ENCODE measurements at places on chromosomes 5 and 9.

DNA sequence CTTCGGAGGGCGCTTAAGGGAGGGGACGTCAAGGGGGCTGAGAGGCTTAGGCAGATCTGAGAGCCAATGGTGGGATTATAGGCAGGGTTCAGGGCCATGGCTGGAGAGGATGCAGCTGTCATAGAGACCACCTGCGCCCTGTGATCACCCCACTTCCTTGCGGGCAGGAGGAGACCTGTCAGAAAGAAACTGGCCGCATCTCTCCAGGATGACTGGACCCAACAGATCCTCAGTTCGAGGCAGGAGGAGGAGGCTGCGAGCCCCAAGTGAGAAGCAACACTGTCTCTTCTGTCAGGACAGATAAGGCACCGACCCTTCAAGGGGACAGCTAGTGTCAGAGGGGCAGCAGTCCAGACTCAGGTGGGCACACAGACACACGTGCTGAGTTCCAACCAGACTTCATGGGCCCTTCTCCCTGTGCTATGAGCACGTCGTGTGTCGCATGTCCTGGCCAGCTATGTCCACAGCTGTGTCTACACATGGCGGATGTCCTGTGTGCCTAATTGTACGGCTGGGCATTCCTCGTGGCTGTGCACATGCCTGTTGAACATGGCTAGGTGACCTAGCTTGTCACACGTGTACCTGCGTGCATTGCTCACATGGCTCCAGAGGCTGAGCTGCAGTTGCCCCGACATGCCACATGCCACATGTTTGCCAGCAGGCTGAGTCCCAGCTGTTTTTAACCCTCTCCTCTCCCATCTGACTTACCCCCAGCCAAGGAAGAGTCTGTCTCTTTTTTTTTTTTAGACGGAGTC, 583 bp upstream of the AQP3 start:
- DNase-seq, result no peak

DNA sequence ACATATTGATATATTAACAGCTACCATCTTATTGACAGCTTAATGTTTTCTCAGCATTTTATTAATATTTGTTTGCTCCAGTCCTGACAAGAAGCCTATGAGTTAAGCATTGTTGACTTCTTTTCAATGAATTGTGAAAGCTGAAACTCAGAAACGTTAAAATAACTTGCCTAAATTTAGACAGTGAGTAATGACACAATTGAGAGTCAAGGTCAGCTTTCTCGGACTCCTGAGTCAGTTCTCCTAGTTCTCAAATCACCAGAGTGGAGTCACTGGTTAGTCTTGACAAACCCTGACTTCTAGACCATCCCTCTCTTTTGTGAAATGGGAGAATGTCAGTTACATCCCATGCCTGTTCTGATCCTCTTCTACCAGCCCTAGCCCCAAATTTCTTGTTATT, 222.7 kb upstream of the ACO1 start:
- DNase-seq, result no peak

DNA sequence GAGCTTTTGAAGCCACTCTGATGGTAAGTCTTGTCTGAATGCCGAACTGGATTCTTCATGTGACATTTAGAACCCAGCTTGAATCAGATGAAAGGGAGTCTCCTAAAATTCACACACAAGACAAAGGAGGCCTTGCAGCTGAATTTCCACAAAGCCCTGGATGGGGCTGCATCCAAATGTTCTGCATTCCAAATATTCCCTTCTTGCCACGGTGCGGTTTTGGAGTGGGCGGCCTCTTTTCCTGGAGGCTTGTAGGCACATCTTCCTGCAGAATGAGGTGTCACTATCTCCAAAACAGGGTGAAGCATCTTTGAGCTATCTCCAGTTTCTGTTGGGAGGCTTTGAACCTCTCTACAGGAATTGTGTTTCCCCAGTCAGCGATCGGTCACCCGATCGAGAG, 342.7 kb downstream of the ARHGEF28 start:
- no peak for DNase-seq

DNA sequence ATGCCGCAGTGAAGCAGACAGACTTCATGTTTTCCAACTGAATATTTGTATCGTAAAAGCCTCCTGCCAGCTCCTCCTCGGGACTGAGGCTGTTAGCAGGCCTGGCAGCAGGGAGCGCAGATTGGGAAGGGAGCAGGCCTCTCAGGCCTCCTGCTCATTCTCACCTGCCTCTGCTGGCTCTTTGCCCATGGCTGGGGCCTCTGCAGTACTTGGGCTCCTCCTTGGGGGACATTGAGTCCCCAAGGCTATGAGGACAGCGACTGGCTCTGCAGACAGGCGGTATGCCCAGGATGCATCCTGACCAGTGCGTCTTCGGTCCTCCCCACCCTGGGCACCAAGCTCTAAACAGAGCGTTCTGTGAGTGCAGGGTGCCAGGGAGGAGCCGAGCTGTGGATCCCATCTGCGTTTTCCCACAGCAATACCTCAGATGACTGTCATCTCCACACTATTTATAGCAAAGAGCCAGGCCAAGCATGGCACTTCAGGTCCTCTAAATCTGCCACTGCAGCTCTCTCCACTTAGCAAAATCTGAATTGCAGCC, 38.7 kb downstream of the TSTD2 start:
- DNase-seq, result no peak

DNA sequence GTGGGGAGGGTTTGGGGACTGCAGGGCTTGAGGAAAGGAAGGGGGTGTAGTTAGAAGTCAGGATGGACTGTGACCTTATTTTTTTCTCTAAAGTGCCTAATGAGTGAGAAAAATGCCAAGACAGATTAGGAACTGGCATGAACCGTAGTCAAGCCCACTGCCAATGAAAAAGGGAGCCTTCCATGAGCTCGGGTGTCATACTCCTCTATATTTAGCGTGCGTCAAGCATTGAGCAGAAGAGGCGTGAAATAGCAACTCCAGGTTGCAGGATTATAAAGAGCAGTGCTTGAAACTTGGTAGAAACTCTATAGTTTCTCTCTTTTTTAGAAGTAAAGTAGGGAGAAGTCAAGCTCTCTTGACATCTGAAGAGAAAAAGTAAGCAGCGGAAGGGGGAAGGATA, 1.8 kb downstream of the SGCD start:
- no peak for DNase-seq

DNA sequence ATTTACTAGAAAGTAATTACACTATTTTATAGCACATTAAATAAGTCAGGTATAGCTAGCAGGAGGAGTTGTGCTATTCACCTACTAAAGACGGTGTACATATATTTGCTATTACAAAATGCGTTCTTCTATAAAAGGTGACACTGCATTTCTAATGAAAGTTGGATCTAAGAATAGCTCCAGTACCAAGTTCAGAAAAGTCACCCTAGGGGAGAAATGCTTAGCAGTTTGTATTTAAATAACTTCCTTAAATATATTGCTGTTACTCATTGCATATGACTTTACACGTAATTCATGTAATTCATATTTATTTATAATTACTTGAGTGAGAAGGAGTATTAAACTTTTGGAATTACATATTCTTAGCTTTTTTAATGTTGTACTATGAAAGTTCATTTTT, 7.0 kb upstream of the SUB1 start:
- DNase-seq, result no peak

- DNase-seq, result no peak
These were observed 21.3 kb downstream of the TLR4 start for GRCh38 chr9:117725426-117725887.

GRCh38 chr5:177361418-177362291, 3.9 kb downstream of the RGS14 start:
- DNase-seq, result no peak
